ENCODE measurements at places on chromosomes 1 and 21.

GRCh38 chr1:72442262-72442661 lies 159.9 kb upstream of the NEGR1 start:
- DNase-seq: no peak

GRCh38 chr21:26881504-26882228 lies 36.5 kb upstream of the ADAMTS1 start:
- DNase-seq: peak; percentile 4

- DNase-seq: no peak
Measured at GRCh38 chr1:220594356-220594755, 66.4 kb downstream of the MARK1 start.

DNA sequence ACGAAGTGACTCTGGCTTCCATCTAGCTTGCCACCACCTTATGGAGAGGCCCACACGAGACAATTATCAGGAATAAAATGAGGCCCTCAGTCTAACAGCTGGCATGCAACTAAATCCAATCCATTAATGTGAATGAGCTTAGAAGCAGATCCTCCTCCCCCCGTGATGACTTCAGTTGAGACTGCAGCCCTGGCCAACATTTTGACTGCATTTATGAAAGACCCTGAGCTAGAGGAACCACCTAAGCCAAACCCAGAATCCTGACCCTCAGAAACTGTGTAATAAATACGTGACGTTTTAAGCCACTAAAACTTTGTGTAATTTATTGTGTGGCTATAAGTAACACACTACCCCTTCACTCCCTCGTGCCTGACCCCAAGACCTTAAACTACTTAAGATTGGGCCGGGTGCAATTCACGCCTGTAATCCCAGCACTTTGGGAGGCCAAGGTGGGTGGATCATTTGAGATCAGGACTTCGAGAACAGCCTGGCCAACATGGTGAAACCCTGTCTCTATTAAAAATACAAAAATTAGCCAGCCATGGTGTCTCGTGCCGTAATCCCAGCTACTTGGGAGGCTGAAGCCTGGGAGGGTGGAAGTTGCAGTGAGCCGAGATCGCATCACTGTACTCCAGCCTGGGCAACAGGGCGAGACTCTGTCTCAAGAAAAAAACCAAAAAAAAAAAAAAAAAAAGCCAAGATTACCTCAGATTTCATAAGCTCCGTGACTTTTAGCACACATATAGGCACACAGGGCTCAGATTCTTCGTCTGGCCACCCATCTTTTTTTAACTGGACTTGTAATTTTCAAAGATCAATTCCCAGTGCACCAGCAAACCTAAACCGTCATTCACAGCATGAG lies 72.5 kb downstream of the ENAH start:
- peak; percentile 64 for DNase-seq

GRCh38 chr1:20739225-20739624 lies 6.7 kb upstream of the SH2D5 start:
- DNase-seq: no peak

GRCh38 chr1:158945061-158945460 lies 13.7 kb downstream of the PYHIN1 start:
- DNase-seq: no peak

DNA sequence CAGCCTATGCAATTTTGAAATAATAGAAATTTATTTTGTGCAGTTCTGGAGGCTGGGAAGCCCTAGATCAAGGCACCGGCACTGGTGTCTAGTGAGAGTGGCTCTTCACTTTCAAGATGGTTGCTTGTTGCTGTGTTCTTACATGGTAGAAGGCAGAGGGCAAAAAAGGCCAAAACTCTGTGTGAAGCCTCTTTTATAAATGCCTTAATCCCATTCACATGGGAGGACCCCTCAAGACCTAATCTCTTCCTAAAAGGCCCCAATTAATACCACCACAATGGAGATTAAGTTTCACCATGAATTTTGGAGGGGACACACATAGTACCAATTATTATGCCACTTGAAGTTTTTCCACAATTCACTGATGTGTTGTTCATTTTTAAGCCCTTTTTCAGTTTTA lies 21.0 kb downstream of the PRKAB2 start:
- no peak for DNase-seq

GRCh38 chr1:233081735-233082134 lies 131.3 kb downstream of the NTPCR start:
- peak; percentile 44 for DNase-seq

DNA sequence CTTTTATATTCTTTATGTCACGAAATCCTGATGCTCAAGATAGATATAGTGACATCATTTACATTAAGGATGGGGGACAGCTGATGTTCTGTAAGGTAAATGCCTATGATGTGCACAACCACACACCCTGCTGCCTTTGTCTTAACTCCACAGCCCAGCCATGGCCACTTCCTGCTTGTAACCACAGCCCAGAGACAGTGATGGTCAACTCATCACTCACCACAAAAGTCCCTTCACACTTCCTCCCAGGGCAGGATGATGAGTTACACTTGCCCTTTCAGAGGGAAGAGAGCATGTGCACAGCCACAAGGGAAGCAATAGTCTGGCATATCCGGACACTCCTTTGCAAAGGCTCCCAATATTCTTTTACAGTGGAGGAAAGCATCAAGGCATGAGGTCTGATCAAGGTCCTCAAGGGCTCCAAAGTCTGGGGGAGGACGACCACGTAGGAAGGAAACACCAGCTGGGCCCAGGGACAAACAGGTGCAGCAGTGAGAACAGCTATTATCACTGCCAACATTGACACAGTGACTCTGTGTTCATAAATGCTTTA lies 53.8 kb downstream of the PLPP3 start:
- no peak for DNase-seq

- DNase-seq: no peak
Measured at GRCh38 chr1:113780374-113781146, 21.3 kb upstream of the PHTF1 start.

DNA sequence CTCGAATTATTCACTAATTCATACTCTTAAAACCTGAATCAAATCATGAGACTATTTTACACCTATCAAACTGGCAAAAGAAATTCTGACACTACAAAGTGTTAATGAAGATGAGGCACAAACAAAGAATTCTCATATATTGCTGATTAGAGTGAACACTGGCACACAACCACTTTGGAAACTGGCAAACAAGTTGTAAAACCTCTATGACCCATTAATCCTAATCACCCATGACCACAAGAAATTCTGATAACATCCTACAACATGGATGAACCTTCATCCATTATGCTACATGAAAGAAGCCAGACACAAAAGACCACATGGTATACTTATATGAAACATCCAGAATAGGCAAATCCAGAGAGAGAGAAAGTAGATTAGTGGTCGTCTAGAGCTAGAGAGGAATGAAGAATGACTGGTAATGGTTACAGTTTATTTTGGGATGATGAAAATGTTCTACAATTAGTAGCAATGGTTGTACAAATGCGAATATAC lies 8.5 kb downstream of the GPBP1L1 start:
- DNase-seq: no peak

DNA sequence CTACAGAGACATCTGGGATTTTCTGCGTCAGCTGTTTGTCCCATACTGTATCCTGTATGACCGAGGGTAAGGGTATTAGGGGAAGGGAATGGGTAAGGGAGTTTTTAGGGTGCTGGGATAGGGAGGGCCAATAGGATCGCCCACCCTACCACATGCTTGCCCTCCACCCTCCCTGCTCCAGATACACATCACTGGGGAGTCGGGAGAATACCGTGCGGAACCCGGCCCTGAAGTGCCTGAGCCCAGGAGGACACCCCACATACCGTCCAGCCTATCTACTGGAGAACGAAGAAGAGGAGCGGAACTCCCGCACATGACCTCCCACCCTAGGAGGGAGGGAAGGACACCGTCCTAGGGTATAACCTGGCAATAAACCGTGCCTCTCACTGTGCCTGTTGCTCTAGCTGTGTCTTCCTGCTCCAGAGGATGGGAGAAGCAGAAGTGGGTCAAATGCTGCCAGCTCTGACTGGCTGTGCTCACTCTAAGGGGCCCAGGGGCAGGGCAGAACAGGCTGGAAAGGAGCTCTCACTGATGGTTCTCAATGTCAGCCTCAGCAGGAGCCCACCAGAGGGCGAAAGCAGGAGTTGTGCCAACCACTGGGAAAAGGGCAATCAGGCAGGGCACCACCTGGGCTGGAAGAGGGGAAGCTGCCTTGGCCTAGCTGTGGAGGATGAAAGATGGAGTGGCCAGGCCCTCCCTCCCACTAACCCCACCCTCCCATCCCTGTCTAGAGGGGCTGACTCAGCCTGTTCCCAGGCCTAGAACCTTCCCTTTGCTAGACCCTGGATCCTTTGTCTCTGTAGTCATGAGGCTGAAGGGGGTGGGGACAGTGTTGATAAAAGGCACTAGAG lies 440 bp upstream of the LENEP start:
- peak; percentile 58 for DNase-seq

DNA sequence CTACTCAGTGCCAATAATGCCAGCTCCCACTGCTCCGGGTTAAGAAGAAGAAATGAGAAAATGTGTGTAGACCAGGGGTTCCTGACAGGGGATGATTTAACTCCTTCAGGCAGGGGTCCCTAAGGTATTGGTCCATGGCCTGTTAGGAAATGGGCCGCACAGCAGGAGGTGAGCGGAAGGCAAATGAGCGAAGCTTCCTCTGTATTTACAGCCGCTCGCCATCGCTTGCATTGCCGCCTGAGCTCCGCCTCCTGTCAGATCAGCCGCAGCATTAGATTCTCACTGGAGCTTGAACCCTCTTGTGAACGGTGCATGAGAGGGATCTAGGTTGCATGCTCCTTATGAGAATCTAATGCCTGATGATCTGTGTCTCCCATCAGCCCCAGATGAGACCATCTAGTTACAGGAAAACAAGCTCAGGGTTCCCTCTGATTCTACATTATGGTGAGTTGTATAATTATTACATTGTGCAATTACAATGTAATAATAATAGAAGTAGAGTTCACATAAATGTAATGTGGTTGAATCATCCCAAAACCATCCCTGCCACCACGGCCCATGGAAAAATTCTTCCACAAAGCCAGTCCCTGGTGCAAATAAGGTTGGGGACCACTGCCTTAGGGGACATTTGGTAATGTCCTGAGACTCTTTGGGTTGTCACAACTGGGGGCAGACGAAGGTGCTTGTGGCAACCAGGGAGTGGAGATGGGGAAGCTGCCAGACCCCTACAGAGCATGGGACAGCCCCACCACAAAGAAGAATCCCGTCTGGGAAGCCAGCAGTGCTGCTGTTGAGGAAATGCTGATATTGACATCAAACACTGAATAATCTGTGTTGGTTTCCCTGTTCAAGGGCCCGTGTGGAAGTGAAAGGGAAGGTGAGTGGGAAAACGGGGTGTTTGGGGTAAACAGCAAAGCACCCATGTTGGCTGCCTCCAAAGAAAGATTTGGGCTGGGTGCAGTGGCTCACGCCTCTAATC lies 60.8 kb downstream of the DHRS3 start:
- no peak for DNase-seq

DNA sequence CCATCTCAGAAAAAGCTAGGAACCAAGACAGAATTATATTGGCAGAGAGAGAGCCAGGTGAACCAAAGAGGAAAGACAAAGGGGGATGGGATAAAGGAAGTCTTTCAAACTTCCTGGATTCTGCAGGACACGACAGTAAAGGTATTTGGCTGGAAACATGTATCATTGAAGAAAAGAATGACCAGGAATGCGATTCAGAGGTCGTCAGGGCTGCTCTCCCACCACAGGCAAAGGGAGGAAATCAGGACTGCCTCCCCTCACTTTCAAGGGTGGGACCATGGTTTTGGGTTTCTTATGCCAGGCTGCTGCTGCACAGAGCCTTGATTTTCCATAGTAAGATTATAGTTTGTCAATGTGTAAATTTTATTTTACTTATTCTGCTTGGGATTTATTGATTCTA lies 848.8 kb downstream of the BRINP3 start:
- no peak for DNase-seq

DNA sequence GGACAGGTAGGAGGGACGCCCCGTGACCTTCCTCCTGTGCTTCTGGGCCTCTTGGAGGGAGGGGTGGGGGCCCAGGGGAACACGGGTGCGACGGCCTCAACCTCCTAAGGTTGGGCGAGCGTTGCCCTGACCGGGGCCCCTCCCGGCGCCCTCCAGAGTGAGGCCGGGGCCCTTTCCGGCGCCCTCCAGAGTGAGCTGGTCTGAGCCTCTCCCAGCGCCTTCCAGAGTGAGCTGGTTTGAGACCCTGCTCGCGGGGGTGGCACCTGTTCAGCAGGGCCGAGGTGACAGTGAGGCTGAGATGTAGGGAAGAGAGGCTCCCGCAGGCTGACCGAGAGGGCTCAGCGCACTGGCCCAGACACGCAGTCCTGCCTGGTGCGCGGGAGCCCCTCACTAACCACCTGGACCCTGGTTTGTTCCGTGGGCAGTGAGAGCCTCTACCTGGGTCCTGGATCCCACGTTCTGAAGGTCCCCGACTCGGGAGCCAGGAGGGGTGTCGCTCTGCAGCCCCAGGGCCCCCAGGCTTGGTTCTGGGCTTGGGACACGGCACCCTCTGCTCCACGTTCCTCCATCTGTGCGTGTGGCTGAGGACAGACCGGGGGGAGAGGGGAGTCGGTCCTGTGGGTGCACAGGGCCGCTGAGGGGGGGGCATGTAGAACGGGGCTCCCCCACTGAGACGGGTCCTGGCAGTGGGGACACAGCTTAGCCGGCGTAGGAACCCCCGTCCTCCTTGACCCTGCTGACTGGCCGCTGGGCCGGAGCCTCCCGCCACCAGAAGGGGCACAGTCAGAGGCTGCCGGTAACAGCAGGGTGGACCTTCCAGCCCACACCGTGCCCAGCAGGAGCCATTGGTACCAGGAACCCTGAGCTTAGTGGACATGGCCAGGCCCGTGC lies 1.4 kb downstream of the COL6A1 start:
- no peak for DNase-seq

- DNase-seq: no peak
Measured at GRCh38 chr1:216900116-216900620, 176.9 kb upstream of the ESRRG start.

DNA sequence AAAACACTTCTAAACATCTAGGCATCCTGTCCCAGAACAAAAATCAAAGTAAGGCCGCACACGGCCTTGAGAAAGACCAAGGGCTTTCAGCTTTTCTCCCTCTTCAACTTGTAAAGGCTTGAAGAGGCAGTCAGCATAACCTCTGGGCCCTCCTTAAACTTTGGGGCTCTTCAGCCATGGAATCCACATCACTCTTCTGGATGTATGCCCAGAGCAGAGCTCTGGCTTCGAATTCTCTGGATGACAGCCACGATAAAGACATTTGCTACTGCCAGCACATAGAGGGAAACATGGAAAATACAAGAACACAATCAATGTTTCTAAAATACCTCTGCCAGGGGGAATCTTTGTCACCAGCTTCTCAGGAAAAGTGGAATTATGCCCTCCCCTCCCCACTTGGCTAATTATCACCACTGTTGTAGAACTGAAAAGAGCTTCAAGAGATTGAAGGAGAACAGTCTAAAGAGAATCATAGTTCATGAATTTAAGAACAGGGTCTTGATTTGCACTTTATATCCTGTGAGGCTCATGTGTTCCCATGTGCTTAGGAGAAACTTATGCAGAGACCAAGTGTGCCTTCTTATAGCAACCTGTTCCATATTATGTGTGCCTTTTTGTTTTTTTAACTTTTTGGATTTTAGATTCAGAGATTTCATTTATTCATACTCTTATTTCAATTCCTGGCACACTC lies 39.0 kb upstream of the DPT start:
- DNase-seq: no peak

GRCh38 chr1:206678490-206678889 lies 6.2 kb upstream of the MAPKAPK2 start:
- DNase-seq: no peak

Measured in NCI-H69 (cell line).